ENCODE measurements at places on chromosomes 11 and 22.
A peak's percentile ranks its signal among the peaks of the same experiment; 100 is the strongest.

GRCh38 chr11:119684361-119685110 lies 44.5 kb downstream of the NECTIN1 start:
- no peak for DNase-seq

- no peak for DNase-seq
Observed at GRCh38 chr22:19571995-19572394, 47.8 kb upstream of the CLDN5 start.

GRCh38 chr11:125402435-125402834 lies 93.6 kb downstream of the FEZ1 start:
- DNase-seq = no peak

- DNase-seq = no peak
Observed at GRCh38 chr11:35138606-35138942, 397 bp upstream of the CD44 start.

- peak; percentile 90 for DNase-seq
Observed at GRCh38 chr22:37643225-37643847, 3.9 kb downstream of the SH3BP1 start.

DNA sequence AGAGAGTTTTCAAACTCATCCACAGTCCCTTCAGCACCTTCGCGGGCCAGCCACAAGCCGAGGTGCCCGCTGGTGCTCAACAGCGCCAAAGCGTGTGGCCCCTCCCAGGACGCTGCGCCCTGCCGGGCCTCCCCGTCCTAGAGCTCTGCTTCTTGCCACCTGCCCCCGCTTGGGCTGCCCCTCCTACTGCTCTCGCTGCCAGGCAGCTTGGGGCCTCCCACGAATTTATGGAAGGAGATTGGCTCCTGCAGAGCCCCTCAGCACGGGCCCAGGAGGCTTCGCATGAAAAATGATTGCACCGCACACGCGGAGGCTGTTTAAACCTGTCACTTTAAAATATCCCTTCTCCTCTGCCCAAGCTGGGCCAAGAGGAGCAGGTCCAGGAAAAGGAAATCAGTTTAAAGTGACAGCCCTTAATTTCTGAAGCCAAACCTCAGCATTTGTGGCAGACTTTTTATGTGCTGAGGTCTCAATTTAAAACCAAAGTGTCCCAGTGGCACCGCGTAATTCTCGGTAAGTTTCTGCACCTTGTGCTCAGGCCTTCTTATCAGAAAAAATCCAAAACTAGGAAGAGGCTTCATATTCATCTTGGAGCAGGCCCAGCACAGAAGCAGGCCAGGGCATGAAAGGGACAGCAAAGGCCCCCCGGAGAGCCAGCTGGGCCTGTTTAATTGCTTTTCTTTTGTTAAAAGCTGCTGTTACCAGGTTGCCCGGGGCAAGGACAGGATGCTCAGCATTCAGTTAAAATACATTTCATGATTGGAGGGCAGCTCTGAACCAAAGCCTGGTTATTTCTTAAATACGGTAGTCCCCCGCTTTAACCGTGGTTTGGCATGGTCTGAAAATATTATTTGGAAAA lies 303.6 kb downstream of the OPCML start:
- DNase-seq = peak; percentile 45

DNA sequence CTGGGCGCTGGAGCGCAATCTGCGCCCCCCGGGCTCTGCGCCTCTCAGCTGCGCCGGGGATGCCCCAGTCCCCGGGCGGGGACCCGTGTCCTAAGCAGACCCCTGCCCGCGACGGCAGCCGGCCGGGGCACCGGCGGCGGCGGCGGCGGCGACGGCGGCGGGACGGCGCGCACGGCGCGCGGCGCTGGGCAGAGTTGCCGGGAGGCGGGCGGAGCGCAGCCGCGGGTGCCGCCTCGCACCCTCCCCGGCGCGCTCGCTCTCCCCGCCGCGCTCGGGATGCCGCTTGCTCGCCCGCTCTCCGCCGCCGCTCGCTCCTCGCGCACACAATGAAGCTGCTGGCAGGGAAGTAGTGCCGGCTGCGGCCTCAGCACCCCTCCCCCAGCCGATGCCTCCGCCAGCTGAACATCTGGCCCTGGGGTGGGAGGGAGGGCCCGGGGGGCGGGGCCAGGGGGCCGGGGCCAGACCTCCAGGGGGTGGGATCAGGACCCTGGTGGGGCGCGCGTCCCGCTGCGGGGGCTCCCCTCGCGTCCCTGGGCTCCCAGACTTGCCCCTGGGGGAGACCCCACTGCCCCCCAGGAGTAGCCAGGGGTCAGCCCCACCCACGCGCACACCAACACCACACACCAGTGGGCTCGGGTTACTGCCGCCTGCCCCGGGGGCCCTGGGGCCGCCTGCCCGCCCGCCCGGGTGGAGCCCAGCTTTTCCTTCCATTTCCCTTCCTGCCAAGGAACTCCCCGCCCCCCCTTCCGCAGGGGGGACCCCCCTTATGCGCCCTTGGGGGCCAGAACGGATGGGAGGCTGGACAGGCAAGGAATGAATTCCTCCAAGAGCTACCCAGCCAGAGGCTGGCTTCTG lies at the start of gene RCOR2:
TSS of gene RCOR2 (minus strand) at position 328 of the 855 bp plus-strand sequence. CDS start 708 bp downstream, outside the sequence.
- peak; percentile 76 for DNase-seq

DNA sequence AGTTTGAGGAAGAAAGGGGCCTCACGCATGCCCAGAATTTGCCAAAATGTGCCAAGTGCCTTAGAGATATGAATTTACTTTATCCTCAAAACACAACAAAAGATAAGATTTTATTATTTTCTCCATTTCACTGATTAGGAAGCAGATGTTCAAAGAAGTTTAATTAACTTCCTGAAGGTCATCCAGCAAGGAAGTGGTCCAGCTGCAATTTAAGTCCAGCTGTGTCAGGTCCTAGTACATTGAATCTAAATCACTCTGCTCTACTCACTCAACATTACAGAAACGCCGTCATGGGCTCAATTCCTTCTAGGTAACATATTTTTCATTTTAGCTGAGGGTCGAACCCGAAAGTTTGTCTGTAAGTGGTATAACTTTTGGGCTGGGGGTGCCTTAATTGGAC lies 115.4 kb downstream of the CCDC34 start:
- no peak for DNase-seq

DNA sequence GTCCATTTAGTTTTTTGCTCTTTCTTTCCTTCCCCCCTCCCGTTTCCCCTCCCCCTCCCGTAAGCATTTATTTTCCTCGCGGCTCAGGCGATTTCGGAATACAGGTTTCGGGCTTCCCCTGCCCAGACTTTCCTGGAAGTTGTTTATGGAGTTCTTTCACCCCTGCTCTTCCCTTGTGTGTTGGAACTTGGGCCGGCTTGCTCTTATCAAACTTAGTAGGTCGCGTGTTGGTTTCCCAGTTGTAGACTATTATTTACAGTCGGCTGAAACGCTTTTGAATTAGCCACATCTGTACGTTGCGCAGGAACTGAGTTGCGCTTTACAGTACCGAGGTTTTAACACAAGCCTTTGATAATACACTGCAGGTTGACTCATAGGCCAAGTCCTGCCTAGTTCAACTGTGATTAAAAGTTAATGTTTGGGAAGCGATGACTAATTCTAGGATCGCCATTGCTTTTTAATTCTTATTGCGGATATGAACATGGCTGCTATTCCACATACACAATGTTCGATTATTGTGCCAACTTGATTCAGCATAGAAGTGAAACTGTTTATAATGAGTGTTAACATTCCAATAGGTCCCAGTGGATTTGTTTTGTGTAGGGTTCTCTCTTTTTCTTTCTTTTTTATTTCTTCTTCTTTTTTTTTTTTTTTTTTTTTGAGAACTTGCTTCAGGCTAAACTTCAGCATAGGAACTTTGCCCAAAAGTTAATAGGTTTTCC lies 1.7 kb downstream of the YAP1 start:
- no peak for DNase-seq

DNA sequence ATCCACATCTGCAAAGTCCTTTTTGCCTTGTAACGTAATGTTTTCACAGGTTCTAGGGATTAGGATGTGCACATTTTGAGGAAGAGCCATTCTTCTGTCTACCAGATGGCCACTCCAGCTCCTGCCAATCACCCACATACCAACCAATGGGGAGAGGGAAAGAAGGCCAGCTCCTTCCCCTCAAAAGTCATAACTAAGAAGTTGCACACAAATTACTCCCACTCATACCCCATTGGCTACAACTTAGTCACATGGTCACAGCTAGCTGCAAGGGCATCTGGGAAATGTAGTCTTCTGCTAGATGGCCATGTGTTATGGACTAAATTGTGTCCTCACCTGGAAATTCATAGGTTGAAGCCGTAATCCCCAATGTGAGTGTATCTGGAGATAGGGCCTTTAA lies 15.4 kb upstream of the MYOD1 start:
- DNase-seq = no peak

- no peak for DNase-seq
Observed at GRCh38 chr22:17783312-17783711, 9.0 kb upstream of the BID start.

GRCh38 chr11:117535201-117535849 lies 207.7 kb downstream of the CEP164 start:
- peak; percentile 56 for DNase-seq

DNA sequence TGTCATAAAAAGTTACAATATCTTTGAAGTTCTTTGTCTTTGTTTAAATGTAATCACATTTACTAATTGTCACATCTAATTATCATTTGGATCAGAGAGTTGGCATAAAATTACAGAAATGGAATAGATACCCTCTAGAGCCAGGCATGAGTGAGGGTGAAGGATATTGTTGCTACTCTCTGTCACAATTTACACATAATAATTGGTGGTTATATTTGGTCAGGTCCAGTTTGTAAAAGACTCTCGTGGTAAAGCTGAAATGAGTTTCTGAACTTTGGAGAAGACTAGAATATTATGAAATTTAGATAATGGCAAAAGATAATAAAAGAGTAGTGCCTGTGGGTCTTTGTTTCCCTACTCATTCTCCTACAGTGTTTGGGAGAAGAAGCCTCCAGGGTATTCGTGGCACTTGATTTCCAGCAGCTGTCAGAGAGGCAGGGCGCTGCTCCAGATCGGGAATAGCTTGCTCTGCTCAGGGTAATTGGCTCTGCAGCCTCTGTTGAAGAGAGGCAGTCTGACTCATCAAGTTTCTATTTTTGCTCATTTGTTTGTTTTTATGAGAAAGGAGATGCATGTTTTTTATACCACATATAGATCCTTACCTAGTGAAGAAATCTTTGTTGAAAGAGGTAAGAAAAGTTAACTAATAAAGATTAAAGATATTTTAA lies 349.9 kb downstream of the CNTN5 start:
- no peak for DNase-seq

DNA sequence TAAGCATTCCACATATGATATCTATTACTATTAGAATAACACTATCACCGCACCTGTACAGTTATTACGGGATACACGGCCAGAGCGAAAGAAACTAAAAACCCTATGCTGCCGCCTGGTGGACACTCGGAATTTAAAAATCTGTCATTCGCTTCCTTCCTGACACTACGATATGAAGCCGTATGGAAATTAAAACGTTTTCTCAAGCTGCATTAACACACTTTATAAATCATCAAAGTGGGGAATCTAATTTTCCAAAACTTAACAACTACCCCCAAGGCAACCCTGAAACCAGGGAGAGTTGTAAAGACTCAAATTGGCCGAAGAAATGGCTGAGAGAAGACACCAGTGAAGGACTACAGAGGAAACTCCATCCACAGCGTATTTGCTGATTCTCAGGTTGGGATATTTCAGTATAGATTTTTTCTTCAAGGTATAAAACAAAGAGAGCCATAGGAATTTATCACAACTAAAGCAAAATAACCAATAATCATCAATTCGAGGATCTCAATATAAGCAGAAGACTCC lies 1.4 kb downstream of the CCDC73 start:
- no peak for DNase-seq

DNA sequence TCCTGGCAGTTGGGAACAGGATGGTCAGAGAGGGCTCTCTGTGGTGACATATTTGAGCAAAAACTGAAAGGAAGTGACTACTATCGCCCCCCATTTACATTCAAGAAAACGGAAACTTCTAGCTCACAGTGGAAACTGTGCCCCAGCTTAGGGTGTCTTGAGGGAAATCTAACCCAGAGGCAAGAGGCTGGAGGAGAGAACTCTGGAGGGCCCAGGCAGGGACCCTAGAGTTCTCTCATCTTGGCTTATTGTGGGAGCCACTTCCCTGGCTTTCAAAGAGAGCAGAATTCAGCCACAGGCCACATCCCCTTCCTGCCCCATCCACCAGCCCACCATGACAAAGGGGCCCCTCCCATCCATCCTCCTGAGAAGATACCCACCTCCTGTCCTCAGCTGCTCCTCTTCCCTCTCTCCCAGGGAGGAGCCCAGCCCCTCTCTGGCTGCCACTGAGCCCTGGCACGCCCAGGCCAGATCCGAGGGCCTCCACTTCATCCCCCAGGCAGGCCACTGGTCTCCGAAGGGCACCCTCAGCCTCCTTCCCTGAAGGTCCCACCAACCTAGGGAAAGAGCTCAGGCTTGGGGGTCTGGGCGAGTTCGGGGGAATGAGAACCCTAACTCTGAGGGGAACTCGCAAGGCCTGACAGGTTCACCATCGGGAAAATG lies 1.6 kb upstream of the TMPRSS13 start:
- DNase-seq = peak; percentile 24

- DNase-seq = no peak
Observed at GRCh38 chr11:107691000-107691750, 20.7 kb downstream of the SLN start.

- DNase-seq = no peak
Observed at GRCh38 chr11:121889931-121890330, 226.1 kb downstream of the BLID start.

DNA sequence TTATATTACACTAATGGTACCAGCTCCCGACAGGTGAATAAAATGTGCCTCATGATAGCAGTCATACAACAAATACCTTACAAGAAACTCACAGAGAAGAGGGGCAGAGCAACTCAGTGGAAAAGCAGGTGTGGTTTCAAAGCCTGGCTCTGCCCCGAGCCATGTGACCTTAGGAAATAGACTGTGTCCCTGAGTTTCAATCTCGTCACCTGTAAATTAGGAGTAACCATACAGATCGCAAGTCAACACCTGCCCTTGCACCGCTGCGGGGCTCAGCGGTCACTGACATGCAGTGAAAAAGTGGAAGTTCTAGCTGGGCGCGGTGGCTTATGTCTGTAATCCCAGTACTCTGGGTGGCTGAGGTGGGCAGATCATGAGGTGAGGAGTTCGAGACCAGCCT lies 11.9 kb upstream of the MRTFA start:
- no peak for DNase-seq

- no peak for DNase-seq
Observed at GRCh38 chr11:61042961-61043540, 59.2 kb upstream of the CD5 start.
